Ascending aorta (tissue), 2 donors: ENCODE measurements at places on chromosomes 7 and 10. TPM values are rescaled to one million over a fixed set of nuclear protein-coding genes. Genes with fewer than 3 reads are reported as not detected.

DNA sequence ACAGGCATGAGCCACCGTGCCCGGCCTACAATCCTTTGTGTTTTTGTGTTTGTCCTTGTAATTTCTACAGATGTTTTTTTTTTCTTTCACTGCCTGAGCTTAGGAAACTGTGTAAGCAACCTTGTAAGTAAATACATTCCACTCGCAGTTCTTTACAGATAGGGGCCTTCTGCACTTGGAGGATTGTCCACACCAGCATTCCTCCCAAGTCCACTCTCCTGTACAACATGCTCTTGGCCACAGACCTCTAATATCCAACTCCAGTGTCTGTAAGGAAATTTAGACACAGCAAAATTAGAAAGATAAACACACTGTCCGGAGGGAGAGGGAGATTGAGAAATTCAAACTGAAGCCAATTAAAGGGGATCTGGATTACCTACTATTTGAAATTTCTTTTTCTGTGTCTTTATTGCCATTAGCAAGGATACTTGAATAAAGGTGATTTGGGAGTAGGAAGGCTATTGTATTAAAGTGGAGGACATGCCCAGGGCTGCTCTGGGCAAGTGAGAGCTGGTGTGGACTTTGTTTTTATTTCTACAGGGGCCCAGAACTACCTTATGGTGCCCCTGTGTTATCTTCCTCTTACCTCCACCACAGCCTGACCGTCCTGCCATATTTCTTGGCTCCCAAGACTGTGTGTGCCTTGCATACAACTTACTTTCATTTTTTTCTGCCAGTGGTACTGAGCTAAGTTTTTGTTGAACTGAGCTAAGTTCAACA, 9.7 kb downstream of the MXI1 start:
- no peak for DNase-seq
- no peaks in the 10 kb centered on the region for H3K27me3 ChIP-seq
- no peak overlapping the region for H3K4me3 ChIP-seq
- no peak overlapping the region for H3K27ac ChIP-seq
- H3K36me3 ChIP-seq = no peaks in the 10 kb centered on the region

- H3K36me3 ChIP-seq = no peaks in the 10 kb centered on the region
- no peaks in the 10 kb centered on the region for H3K27me3 ChIP-seq
- peak; percentile 94 for DNase-seq
- H3K4me3 ChIP-seq = peak overlapping the region; percentile 97
These were observed 101.0 kb upstream of the SVIL start for GRCh38 chr10:29735628-29736365.

GRCh38 chr10:61985715-61986114, 84.2 kb downstream of the ARID5B start:
- peak overlapping the region; percentile 76 for H3K27ac ChIP-seq
- H3K4me3 ChIP-seq = no peak overlapping the region
- H3K4me1 ChIP-seq = no peaks in the 10 kb centered on the region
- H3K27me3 ChIP-seq = no peaks in the 10 kb centered on the region
- no peaks in the 10 kb centered on the region for H3K36me3 ChIP-seq

- H3K4me3 ChIP-seq = no peak overlapping the region
- no peaks in the 10 kb centered on the region for H3K4me1 ChIP-seq
- no peaks in the 10 kb centered on the region for H3K36me3 ChIP-seq
- no peaks in the 10 kb centered on the region for H3K27me3 ChIP-seq
- DNase-seq = no peak
These were observed 243.6 kb upstream of the ZWINT start for GRCh38 chr10:56604624-56605023.

GRCh38 chr7:30533886-30534285, 29.3 kb upstream of the GGCT start:
- DNase-seq = no peak
- peaks cover 14% of the 10 kb centered on the region for H3K36me3 ChIP-seq
- no peaks in the 10 kb centered on the region for H3K4me1 ChIP-seq
- H3K27me3 ChIP-seq = no peaks in the 10 kb centered on the region
- no peak overlapping the region for H3K4me3 ChIP-seq
- H3K27ac ChIP-seq = no peak overlapping the region

Gene ZNF722
- total RNA-seq = not detected

Gene PIK3CG
- 2.0 TPM for total RNA-seq

DNA sequence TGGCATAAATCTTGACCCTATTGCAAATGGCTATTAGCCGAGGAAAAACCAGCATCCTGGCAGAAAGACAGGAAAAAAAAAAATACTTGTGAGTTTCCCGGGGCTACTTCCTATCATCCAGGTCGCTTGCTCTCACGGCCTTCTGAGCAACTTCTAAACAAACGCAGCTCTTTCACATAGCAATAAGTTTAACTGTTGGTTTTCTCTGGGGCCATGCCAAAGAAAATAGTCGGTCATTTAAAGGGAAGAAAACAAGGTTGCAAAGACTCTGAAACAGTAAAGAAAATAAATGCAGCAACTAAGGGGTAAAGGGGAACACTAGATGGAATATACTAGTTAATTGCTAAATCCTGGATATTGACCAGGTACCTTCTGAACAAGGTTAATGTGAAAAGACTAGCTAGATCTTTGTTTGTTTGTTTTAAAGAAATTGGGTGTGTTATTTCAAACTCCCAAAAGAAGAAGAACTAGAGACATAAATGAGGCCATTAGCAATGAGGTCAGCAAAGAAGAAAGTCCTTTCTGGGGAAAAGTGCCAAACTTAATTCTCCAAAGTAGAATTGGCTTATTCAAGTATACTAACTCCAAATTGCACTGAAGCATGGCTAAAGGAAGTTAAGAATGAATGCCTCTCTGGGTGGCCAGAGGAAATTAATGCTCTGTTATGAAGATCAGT, 54.2 kb downstream of the SLC39A12 start:
- H3K27me3 ChIP-seq = no peaks in the 10 kb centered on the region
- H3K4me3 ChIP-seq = peak overlapping the region; percentile 24
- H3K4me1 ChIP-seq = no peaks in the 10 kb centered on the region
- peak overlapping the region; percentile 5 for H3K27ac ChIP-seq
- no peaks in the 10 kb centered on the region for H3K36me3 ChIP-seq

DNA sequence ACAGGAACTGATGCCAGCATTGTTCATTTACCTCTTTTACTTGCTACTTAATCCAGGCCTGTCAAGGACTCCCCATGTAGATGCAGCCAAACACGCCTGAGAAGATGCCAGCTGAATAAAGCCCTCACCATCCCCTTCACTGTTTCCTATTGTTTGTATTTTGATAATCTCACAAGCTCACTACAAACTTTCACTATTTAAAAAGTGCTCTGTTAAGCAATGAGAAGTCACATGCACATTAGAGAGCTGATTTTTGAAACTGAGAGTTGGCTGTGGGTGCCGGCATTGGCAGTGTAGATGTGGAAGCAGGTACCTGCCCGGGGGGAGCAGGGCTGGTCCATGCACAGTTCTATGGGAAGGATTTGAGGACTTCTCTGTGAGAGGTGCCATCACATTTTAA, 169.8 kb upstream of the GRB10 start:
- no peaks in the 10 kb centered on the region for H3K36me3 ChIP-seq
- H3K4me1 ChIP-seq = peaks cover 10% of the 10 kb centered on the region

DNA sequence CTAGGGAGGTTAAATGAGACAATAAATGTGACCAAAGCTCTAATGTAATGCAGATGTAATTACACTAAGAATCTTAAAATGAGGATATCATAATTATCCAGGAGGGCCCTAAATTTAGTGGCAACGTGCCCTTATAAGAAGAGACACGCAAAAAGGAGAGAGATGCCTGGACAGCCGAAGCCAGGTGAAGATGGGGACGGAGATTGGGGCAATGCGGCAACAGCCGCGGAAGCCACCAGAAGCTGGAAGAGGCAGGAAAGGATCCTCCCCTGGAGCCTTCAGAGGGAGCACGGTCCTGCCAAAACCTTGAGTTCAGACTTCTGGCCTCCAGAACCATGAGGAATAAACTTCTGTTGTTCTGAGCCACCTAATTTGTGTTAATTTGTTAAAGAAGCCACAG, 25.3 kb upstream of the C10orf71 start:
- no peak overlapping the region for H3K27ac ChIP-seq
- no peaks in the 10 kb centered on the region for H3K27me3 ChIP-seq
- no peaks in the 10 kb centered on the region for H3K36me3 ChIP-seq
- no peak for DNase-seq
- no peak overlapping the region for H3K4me3 ChIP-seq
- H3K4me1 ChIP-seq = no peaks in the 10 kb centered on the region

Gene ANKRD16
- total RNA-seq = 10.4 TPM

GRCh38 chr7:135747366-135747765, 1.2 kb downstream of the FAM180A start:
- no peaks in the 10 kb centered on the region for H3K27me3 ChIP-seq
- no peaks in the 10 kb centered on the region for H3K36me3 ChIP-seq
- peaks cover 38% of the 10 kb centered on the region for H3K4me1 ChIP-seq
- DNase-seq = no peak
